Stimulated activated CD4-positive, alpha-beta T cell treated with anti-CD3 and anti-CD28 coated beads, Interleukin-15, amount 100 ng/mL, for 24 hours (primary cell): ENCODE measurements at places on chromosomes 5 and 9.

DNA sequence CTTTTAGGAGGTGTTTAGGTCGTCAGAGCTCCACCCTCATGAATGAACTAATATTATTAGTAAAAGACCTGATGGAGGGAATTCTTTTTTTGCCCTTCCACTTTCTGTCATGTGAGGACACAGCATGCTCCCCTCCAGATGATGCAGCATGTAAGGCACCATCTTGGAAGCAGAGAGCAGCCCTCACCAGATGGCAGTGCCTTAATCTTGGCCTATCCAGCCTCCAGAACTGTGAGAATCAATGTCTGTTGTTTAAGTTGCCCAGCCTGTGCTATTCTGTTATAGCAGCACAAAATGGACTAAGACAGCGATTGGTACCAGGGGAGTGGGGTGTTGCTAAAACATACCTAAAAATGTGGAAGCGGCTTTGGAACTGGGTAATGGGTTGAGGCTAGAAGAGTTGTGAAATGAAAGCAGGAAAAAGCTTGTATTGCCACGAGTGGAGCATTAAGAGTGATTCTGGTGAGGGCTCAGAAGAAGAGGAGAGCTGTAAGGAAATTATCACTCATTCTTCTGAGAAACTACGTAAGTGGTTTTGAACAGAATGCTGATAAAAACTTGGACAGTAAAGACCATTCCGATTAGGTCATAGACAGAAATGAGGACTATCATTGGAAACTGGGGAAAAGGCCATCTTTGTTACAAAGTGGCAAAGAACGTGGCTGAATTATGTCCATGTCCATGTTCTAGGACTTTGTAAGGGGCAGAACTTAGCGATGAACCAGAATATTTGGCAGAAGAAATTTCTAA is 28.6 kb downstream of the PTPDC1 start:
- no peak for DNase-seq

DNA sequence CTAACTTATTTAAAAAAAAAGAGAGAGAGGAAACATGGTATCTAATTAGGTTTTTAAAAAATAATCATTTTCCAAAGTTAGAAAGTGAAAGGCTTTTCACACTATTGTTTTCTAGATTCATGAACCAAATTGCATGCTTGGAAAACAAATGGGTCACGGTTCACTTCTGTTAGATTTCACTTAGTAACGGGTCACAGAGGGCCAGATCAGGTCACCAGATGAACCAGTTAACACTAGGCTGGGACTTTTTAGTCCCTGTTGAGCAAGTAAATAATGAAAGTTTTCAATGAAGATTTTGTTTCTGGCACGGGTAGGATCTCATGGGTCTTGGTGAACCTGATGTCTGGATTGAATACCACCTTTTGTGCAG is 207.2 kb upstream of the RFX3 start:
- no peak for DNase-seq

DNA sequence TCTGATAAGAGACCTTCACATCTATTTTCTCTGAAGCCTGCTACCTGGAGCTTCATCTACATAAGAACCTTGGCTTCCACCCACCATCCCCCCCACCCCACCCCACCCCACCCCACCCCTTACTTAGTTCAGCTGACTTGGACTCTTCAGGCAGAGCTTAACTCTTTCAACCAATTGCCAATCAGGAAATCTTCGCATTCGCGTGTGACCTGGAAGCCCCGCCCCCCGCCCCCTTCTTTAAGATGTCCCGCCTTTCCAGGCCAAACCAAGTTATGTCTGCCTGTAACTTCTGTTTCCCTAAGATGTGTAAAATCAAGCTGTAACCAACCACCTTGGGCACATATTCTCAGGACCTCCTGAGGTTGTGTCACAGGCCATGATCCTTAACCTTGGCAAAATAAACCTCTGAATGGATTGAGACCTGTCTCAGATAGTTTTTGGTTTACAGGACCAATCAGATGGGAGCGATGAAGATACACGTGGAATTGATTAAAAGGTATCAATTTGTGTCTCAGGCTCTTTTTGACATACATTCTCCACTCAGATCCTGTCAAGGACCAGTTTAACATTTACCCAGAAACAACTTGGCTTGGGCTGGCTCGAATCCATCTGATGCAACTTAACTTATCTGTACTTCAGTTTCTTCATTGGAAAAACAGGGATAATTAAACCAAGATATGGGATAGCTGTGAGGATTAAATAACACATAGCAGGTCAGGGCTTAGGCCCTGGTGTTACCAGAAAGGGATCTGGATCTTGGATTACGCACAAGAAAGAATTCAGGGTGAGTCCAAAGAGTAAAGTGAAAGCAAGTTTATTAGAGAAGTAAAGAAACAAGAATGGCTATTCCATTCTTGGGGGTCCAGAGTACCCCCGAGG is 43.6 kb downstream of the GALNT12 start:
- DNase-seq = no peak

DNA sequence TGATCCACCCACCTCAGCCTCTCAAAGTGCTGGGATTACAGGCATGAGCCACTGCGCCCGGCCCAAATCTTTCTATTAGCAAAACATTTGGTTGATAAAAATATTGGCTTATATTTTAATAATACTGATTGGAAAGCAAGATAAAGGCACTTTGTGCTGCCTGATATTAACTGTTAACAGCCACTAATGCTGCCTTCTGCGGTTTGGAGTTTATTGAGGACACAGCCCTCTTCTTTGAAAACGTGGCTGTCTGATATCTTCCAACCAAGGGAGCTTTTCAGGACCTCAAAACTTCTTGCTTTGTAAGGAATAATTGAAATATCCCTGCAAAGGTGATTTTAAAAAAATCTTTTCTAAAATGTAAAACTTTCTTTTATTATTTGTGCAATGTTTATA is 94.0 kb downstream of the IQGAP2 start:
- no peak for DNase-seq

- DNase-seq = no peak
These were observed 105.7 kb downstream of the TMEM174 start for GRCh38 chr5:73278693-73279092.

DNA sequence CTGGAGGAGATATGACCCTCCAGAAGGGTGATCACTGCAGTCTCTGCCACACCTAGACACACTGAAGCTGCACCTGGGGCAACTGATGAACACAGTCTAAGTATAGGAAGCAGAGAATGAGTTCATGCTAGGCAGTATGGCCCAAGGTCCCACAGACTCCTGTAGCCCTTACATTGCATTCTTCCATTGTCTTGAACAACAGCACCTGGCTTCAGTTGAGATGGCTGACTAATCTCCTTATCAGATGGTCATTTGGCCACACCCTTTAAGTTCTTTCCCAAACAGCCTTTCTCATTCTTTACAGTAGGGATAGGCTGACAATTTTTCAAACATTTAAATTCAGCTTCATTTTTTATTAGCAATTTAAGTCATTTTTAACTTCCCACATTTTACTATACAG is 23.1 kb downstream of the CENPK start:
- DNase-seq = no peak

DNA sequence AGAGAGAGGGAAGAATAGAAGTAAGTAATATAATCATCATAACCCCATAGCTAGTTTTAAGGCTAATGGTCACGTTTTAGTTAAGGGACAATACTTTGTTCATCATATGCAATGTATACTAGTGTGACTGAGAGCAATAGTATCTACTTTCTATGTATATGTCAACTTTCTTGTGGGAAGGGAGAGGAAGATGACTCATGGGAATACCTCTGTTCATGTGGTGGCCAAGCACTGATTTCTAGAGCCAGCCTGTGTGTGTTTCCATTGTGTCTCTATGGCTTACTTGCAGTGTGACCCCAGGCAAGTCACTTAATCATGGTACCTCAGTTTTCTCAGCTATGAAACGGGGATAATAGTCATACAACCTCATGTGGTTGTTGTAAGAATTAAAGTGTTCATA is 639.6 kb downstream of the CETN3 start:
- DNase-seq = no peak

DNA sequence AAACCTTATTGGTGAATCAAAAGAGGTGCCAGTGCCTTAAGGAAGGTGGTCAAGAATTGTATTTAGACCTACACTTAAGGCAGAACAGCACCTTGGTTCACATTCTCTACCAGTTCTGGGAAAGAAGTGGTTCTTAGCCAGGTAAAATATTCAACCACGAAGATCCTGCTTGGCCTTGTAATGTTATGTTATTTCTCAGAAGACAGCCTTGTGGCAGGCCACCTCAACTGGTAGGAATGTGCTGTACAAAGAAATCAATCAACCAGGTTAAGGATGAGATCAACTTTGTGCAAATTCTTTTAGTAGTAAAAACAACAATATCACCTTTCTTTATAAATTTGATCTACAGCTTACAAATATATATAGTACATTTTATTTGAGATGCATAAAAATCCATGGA is 246.8 kb downstream of the ARRDC3 start:
- DNase-seq = no peak

DNA sequence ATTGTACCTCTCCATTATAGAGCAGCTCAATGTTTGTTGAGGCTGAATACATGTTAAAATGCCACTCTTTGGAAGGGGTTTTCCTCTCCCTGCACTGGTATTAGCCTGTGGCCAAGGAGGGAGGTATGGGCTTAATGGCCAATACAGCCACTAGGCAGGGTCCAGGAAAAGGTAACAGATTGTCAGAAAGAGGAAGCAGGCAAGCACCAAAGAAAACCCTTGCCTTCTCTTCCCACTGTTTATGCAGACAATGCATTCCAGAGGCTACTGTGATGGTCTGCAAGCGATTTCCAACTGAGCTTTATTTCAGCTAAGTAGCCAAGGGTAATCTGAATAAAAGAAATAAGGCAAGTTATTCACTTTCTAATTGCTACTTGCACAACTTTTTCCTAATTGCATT is 95.3 kb upstream of the SLC27A6 start:
- no peak for DNase-seq

- DNase-seq = peak; percentile 17
These were observed 215.5 kb downstream of the PDZD2 start for GRCh38 chr5:31854181-31855133.

- DNase-seq = no peak
These were observed 253.8 kb upstream of the DAB2 start for GRCh38 chr5:39678534-39678933.

DNA sequence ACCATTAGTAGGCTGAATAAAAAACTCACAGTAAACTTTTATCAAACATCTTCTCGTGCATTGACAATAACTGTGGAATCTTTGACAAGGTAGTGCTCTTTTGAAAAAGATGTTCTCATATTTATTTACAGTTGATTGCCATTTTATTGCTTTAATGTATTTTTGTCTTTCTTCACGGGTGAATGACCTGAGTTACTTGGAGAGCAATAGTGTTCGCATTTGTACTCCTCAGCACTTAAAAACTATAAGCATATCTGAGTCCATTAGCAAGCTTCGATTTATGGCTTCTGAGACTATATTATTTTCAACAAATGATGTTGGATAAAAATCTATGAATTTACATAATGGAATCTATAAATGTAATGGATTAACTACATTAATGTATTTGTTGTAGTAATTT is 1012.3 kb downstream of the CDH9 start:
- no peak for DNase-seq
